Regular cardiac myocyte (primary cell): ENCODE measurements at places on chromosomes 6 and 20. TPM values are rescaled to one million over a fixed set of nuclear protein-coding genes. Genes with fewer than 3 reads are reported as not detected.

Gene CALHM4
- 0.19 and 0.28 TPM in 2 replicates for total RNA-seq

Gene ERVFRD-1
- not detected in 2 replicates for total RNA-seq

Gene NDRG3
- total RNA-seq: 16.5 and 16.6 TPM in 2 replicates

Gene RRP36
- 64.3 and 147 TPM in 2 replicates for total RNA-seq

Gene NUP43
- 19.7 and 43.9 TPM in 2 replicates for total RNA-seq

Gene ZSCAN31
- 9.2 and 15.8 TPM in 2 replicates for total RNA-seq

Gene ESR1
- total RNA-seq: 0.77 and 1.1 TPM in 2 replicates

Gene ALDH8A1
- total RNA-seq: 0.38 and 0.85 TPM in 2 replicates

Gene HLA-DOB
- under 0.01 and 0.28 TPM in 2 replicates for total RNA-seq

Gene LTA
- not detected in 2 replicates for total RNA-seq
